ENCODE measurements at places on chromosomes 5 and 9. TPM values are rescaled to one million over a fixed set of nuclear protein-coding genes. Genes with fewer than 3 reads are reported as not detected.

Gene KIF3A
- total RNA-seq = 3.5 TPM

Gene ASS1
- total RNA-seq = 19.2 TPM

Gene KIAA1958
- 3.0 TPM for total RNA-seq

Gene TMEM38B
- 7.9 TPM for total RNA-seq

Gene STOML2
- 195 TPM for total RNA-seq

Gene ECSCR
- total RNA-seq = 0.80 TPM

Gene DOCK2
- 1.6 TPM for total RNA-seq

Gene EIF4E1B
- not detected for total RNA-seq

Gene PLCXD3
- total RNA-seq = 0.64 TPM

Gene DELE1
- 75.5 TPM for total RNA-seq

Gene PCDHA5
- total RNA-seq = not detected

Gene ERAP2
- 2.8 TPM for total RNA-seq

Gene ANKDD1B
- total RNA-seq = not detected

Gene LMX1B
- not detected for total RNA-seq

Gene RANBP6
- total RNA-seq = 15.5 TPM

Gene CCDC192
- not detected for total RNA-seq

Gene DND1
- 0.26 TPM for total RNA-seq

Gene TMEM252
- not detected for total RNA-seq

Gene CDH12
- total RNA-seq = 2.0 TPM

Gene PBX3
- total RNA-seq = 14.2 TPM

Gene LCN9
- not detected for total RNA-seq

Gene RFX3
- total RNA-seq = 13.3 TPM

Gene SPRY4
- 42.9 TPM for total RNA-seq

Gene PLEKHG4B
- total RNA-seq = 0.39 TPM

Gene SPINK7
- not detected for total RNA-seq

Gene FOXD4L5
- not detected for total RNA-seq

Gene DNAJB5
- 23.1 TPM for total RNA-seq

Gene CCNI2
- under 0.01 TPM for total RNA-seq

Gene LCN15
- total RNA-seq = not detected

Gene CDKN2B
- total RNA-seq = 1.2 TPM

Gene ZNF354B
- total RNA-seq = 5.0 TPM

Gene TLX3
- total RNA-seq = not detected

Gene PCDHA7
- total RNA-seq = under 0.01 TPM

Gene CARTPT
- not detected for total RNA-seq

Gene OCLN
- 0.88 TPM for total RNA-seq

Gene SLC1A3
- total RNA-seq = 4.0 TPM

Gene LCNL1
- not detected for total RNA-seq

Gene SGCD
- total RNA-seq = 7.0 TPM

Gene QRFP
- total RNA-seq = not detected

Gene PDE6A
- total RNA-seq = 0.13 TPM

Gene DRD1
- not detected for total RNA-seq

Gene NMUR2
- total RNA-seq = 0.24 TPM

Gene PKD2L2
- total RNA-seq = not detected

Gene YIPF5
- 107 TPM for total RNA-seq

Gene RECK
- total RNA-seq = 8.9 TPM
